Body of pancreas (tissue), 4 donors: ENCODE measurements at places on chromosomes 7 and 10.

GRCh38 chr10:12414278-12414989 is 65.1 kb downstream of the CAMK1D start:
- DNase-seq: no peak

DNA sequence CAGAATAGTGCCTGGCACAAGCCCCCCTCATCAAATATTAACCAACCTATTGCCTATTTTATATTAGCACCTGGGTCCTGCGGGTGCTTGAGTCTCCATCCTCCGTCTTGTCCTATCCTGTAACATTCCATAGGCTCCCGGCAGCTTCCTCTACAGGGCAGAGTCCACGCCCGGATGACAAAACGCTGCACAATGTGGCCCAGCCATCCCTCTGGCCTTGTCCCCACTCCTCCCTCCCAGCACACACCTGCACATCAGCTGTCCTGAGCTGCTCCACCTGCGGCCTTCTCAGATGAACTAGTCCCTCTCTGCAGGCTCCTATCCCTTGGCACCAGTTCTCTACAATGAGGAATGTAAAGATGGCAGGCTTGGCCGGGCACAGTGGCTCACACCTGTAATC is 153.5 kb upstream of the PDE1C start:
- no peak for DNase-seq

DNA sequence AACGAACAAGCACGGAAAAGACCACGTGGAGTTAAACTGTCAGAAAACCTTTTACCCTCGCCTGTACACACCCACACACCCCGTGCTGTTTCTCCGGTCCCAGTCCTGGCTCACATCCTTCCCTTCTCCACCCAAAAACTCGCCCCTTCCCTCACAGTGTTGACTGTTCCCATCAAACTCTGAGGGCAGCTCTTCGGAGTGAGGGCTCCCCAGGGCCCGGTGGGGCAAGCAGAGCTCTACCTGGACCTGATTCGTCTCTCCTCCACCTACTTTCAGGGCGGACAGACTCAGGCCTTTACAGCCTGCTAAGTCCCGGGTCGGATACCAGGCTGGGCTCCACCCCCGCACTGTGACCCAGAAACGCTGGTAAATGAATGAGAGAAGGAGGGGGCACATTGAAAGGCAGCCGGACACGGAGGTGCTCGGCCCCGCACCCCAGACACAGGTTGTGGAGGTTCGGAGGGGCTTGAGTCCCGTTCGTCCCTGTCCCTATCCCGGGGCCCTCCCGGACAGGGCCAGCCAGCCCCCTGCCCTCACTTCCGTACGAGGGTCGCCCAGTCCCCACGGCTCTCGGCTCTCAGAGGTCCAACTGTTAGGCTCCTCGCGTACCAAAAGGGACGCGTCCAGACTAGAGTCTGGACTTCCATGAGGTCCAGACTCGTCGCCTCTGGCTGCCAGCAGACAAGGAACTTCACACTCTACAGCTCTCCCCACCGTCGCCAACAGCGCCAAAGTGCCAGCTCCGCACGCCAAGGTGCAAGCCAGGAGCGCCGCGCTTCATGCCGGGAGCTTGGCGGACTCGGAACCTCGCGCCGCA is 31.7 kb upstream of the ASL start:
- peak; percentile 77 for DNase-seq

DNA sequence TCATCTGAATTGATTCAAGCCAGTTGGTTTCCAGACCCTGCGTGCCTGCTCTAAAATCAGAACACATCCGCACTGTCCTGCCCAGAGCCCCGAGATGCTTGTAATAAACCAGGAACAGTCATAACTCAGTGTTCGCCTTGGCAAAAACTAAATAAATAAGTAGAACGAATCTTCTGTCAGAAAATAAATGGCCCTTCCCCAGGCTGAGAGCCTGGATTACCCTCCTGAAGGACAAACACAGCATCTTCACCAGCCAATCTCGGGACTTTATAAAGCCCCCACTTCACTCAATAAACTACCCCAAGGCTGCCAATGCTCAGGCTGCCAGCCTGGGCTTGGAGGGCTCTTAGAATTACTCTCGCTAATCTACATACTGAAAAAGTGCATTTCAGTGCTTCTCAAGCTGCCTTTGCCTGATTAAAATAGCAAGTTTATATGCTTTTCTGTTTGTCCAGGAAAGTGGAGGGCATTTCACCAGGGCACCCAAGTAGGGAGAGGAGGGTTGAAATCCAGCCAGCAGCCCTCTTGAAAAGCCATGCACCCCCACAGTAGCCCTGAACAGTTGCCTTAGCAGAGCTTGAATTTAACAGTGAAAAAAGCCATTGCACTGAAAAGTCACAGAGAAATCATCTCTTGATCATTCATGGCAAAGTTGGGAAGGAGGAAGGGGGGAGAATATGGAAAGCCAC is 136.6 kb downstream of the CALN1 start:
- no peak for DNase-seq

DNA sequence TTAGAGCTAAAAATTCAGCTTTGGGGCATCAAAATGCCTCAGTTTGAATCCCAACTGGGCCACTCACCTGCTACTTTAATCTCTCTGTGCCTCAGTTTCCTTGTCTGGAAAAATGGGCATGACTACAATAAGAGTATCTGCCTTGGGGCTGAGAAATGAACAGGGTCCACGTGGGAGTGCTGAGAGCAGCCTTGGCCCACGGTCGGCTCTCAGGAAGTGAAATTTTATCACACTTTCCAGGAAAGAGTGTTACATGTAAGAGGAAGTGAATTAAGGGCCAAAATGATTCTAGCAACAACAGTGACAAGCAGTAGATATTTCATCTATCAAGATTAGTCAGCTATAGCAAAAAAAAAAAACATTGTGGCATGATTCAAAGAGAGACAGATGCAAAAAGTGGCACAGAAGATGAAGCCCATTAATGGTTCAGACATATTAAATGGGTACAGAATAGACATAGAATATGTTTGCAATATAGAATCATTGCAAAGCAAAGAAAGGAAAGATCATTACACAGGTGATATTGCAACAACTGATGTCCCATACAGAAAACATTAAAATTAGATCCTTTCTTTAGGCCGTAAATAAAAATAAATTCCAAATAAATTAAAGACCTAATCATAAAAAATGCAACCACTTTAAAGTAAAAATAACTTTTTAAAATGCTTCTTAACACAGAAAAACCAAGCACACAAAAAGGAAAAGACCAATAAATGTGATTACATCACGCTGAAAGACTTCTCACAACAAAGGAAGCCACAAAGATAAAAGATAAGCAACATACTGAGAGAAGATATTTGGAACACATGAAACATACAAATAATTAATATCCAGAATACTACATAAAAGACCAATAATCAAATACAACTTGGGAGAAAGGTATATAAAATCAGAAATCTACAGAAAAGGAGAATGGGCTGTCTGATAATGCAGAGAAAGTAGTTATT is 4.3 kb downstream of the TMEM273 start:
- no peak for DNase-seq
